ENCODE measurements at places on chromosomes 3 and 15.

GRCh38 chr15:66877477-66878271, 175.6 kb downstream of the SMAD6 start:
- DNase-seq, result no peak

GRCh38 chr15:62648954-62649353, 393.6 kb upstream of the TPM1 start:
- no peak for DNase-seq

DNA sequence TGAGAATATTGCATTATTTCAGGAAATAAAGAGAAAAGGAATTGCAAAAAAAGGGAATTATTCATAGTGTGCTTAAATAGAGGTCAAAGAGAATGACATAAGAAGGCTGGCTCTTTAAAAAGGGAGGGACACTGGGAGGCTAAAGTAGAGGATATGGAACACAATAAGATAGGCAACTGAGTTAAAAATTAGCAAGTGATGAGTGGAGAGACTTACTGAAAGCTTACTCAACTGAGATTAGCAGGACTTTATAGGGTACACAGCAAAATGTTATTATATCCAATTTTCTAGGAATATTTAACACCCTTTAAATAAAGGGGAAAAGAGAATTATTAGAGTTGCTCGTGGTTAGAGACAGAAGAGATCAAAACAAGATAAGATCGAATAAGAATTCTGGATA, 375.2 kb downstream of the LSAMP start:
- no peak for DNase-seq

DNA sequence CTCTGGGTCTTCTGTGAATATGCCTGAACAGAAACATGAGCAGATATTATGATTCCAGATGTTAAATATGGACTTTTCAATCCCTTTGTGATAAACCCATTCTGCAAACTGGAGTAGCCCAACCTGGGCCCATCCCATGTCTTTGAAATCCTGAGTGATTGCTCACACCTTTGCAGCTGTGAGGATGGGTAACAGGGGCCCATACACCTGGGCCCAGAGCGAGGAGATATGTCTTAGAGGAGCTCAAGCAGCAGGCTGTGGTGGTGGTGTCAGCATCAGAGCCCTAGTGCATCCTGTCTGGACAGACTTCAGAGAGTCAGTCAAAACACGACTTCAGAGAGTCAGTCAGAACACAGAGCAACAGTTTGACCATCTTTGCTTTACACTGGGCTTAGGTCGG, 64.9 kb upstream of the LIMD1 start:
- no peak for DNase-seq

GRCh38 chr3:123930445-123930844, 30.6 kb downstream of the CCDC14 start:
- DNase-seq, result no peak

DNA sequence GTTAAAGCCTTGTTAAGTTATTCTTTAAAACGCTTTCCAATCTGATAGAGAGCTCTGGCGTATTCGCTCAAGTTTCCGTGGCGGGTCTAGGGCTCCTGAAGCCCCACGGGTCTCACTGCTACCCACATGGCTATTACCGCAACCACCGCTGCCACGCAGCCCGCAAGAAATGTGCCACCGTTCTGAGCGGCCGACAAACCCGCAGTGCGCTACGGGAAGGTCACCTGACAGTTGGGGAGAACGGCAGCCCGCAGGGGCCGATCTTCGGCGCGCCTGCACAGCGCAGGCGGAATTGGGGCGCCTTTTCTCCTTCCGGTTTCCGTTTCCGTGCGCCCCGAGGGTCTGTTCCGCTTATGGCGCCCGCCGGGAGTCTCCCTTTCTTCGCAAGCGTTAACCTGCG, 76.6 kb upstream of the SNRPN start:
- DNase-seq, result no peak

DNA sequence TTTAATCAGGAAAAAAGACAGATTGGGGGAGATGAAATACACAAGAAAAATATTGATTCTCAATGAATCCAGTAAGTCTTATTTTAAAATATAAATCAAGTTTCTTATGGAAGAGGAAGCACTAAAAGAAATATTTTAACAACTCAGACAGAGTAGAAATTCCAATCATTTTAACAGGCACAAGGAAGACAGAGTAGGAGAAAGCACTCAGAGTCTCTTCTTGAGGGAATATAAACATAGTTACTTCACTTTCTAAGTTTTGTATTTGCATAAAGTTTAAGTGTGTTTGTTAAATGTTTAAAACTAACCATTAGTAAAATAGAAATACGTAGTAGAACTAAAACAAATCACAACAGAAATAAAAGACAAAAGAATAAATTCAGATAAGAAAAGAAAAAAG, 24.5 kb upstream of the RTP4 start:
- no peak for DNase-seq

DNA sequence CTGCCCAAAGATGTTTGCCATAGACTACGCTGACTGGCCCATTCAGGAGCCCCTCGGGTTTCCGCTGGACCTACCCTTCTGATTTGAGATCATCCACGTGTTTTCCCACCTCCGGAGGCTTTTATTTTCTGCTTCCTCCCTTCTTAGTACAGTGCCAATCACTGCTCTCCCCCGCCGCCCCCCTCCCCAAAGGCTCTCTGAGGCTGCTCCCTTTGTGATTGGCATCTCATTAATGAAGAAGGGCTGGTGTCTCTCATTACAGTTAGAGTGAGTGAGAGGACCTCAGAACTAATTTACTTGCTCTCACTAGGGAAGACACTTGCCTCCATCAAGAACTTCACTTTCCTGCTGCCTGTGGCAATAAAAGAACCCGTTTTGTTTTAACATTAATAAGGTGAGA, 284.7 kb upstream of the ICE2 start:
- DNase-seq, result no peak

GRCh38 chr3:55292360-55292759, 194.7 kb downstream of the WNT5A start:
- DNase-seq, result no peak

- no peak for DNase-seq
Observed at GRCh38 chr3:149493315-149494021, 19.0 kb downstream of the TM4SF4 start.

- DNase-seq, result no peak
Observed at GRCh38 chr3:8776406-8776805, 7.0 kb upstream of the OXTR start.

DNA sequence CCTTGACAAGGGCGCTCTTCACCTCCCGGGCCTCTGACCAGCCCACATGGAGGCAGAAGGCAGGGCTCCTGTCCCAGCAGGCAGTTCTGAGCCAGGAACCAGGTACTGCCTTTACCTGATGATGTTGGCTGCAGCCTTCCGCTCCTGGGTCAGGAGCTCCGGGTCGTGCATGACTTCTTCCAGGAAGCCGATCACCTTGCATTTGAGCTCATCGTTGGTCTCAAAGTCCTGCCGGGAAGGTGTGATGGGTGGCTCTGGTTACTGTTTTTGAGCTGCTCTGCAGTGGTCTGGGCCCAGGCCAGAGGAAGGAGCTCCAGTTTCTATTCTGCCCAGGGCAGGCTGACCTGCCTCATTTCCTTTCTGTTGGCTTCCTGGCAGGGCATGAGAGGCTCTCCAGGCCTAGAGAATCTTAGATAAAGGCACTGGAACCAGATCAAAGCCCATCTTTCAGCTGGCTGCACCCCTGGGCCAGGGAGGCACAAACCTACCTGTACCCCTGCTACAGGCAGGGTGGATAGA, 53.2 kb upstream of the CTSH start:
- DNase-seq, result no peak

GRCh38 chr3:31462050-31462569, 70.6 kb upstream of the STT3B start:
- no peak for DNase-seq

DNA sequence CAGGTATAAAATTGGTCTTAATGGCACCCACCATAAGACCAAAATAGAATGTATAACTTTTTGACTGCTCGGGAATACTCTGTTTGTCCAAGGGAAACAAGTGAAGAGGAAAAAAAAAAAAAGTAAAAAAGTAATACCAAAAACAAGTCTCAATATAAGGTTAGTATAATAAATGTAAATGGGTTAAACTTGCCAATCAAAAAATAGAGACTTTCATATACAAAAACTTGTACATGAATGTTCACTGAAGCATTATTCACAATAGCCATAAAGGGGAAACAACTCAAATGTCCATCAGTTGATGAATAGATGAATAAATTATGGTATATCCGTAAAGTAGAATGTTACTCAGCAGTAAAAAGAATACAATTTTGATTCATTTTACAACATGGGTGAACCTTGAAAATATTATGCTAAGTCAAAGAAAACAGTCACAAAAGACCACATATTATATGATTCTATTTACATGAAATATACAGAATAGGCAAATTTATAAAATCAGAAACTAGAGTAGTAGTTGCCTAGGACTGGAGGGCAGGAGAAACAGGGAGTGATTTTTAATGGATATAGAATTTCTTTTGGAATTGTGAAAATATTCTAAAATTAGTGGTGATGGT, 39.6 kb upstream of the FGD5 start:
- DNase-seq, result no peak

GRCh38 chr3:133593243-133593642, 19.8 kb downstream of the CDV3 start:
- no peak for DNase-seq

- DNase-seq, result no peak
Observed at GRCh38 chr15:90681480-90681879, 35.7 kb upstream of the BLM start.

DNA sequence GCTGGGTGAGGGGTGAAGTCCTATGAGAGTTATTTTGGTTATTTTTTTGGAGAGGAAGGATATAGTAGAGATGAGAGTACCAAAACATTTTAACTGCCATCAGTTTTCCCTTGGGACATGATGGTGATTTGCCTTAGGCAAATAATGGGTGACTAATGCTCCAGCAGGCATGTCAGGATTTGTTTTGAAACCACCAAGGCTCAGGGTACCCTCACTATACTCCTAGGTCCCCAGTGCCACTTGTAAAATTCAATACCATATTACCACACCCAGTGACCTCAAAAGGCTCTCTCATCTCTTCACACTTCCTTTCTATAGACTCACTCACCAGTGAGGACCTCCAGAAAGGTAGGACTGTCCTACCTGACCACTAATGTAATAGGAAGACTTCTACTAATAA, 83.6 kb downstream of the WDR72 start:
- DNase-seq, result no peak

GRCh38 chr15:86912661-86913060, 833.0 kb downstream of the AGBL1 start:
- DNase-seq, result no peak
